LoVo (cell line): ENCODE measurements at places on chromosomes 3 and 15.

DNA sequence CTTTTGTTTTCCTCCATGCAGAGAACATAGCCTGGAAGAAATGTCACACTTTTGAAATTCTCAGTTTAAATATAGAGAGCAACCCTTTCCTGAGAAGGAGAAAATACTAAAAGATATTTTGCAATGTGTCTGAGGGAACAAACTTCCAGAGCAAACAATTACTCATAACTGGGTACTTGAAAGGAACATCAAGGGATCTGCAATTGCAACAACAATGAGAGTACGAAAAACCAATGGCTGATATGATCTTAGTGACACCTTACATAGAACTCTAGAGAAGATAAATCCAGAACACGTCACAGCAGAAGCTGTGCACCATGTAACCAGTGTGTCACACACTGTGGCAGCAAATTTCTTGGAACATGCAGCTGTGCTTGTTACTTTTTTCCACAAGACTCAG is 14.6 kb upstream of the ARPP21 start:
- DNase-seq = no peak

- DNase-seq = no peak
These were observed 37.3 kb downstream of the CACNA2D2 start for GRCh38 chr3:50466177-50466576.

DNA sequence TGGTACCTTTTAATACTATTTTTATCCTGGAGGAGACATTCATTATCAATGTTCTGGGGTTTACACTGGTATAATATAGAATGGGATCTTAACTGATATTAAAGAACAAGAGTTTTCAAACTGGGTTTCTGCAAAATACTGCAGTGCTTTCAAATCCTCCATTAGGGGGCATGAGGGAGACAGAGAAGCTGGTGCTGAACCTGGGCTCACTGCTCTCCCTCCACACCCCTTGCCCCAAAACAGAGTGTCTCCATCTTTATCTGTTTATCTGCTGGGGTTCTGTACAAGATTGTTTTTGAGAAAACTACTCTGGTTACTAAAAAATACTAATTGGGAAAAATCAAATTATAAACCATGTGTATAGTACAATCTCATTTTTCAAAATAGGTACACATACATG is 41.7 kb downstream of the CADPS start:
- DNase-seq = no peak

- DNase-seq = peak; percentile 54
These were observed 39.7 kb upstream of the GADL1 start for GRCh38 chr3:30934208-30934550.

- no peak for DNase-seq
These were observed 610.6 kb upstream of the CFAP20DC start for GRCh38 chr3:59660376-59660775.

DNA sequence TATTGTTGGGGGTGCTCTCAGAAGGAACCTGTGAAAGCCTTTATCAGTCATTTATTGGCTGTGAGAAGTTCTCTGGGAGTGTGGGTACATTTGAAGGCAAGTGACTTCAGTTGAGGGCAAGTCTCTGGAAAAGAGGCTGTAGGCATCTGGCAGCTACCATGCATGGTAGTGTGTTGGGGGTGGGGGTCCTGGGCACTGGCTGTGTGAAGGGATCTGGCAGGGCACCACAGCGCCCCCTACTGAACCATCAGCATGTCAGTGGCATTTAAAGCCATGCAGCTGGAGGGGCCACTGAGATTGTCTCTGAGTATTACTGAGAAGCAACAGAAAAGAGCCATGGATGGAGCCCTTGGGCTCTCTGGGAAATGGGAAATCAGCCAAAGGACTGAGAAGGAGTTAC is 30.6 kb downstream of the CRTAP start:
- DNase-seq = no peak

GRCh38 chr15:92205255-92205739 is 188.4 kb upstream of the ST8SIA2 start:
- DNase-seq = no peak

- no peak for DNase-seq
These were observed 185.6 kb upstream of the SYNPR start for GRCh38 chr3:63092515-63092914.

GRCh38 chr15:88193415-88193814 is 63.1 kb downstream of the NTRK3 start:
- no peak for DNase-seq

- no peak for DNase-seq
These were observed 13.5 kb downstream of the BFSP2 start for GRCh38 chr3:133413161-133414020.
